ENCODE measurements at places on chromosomes 7 and 10.
A peak's percentile ranks its signal among the peaks of the same experiment; 100 is the strongest.

- no peak for DNase-seq
These were observed 59.4 kb downstream of the SHH start for GRCh38 chr7:155752756-155753445.

DNA sequence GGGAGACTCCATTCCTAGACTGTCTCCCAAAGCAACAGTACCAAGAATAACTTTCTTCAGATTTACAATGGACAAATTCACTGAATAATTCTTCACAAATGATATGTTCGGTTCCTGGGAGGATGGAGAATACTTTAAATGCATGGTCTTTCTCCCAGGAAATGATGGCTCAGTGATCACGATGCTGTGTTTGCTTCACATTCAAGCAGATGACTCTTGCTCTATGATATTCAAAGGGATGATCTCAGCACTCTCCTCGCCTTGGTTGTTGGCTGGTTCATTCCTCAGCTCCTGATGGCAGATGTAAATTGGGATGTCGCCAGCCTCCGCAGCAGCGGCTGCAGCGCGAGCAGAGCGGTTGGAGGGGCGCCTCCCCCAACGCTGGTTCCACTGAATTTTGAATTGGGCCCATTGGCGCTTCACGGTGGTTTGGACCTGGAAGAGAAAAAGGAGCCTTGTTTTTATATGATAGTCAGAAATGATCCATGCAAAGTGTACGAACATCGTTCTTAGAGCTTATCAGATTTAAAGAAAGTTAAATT lies 148.3 kb downstream of the CALCR start:
- DNase-seq, result no peak

DNA sequence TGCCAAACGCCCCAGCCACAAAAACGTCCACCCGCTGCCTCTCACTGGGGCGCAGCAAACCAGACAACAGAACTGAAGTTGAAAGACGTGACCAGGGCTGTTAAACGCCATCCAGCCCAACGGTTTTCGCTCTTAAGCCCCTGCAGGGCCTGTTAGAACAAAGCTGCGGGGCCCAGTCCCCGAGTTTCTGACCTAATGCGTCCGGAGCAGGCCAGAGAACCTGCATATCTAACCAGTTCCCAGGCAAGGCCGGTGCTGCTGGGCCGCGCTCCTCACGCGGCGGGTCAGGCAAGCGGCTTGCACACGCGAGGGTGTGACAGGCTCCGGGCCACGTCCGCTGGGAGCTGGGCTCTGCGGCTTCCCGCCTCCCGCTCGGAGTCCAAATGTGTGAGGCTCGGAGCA lies 87.0 kb downstream of the PTPRN2 start:
- DNase-seq, result no peak

DNA sequence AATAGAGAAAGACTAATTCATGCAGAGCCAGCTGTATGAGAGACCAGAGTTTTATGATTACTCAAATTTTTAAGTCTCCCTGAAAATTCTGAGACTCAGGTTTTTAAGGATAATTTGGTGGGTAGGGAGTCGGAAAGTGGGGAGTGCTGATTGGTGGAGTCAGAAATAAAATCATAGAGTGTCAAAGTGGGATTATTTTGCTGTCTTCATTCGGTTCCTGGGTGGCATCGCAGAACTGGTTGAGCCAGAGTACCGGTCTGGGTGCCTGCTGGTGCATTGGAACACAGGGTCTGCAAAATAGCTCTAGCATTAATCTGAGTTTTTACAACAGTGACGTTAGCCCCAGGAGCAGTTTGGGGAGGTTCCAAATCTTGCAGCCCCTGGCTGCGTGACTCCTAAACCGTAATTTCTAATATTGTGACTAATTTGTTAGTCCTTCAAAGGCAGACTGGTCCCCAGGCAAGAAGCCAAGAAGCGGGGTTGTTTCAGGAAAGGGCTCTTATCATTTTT lies 32.4 kb downstream of the GPRIN2 start:
- DNase-seq, result no peak

DNA sequence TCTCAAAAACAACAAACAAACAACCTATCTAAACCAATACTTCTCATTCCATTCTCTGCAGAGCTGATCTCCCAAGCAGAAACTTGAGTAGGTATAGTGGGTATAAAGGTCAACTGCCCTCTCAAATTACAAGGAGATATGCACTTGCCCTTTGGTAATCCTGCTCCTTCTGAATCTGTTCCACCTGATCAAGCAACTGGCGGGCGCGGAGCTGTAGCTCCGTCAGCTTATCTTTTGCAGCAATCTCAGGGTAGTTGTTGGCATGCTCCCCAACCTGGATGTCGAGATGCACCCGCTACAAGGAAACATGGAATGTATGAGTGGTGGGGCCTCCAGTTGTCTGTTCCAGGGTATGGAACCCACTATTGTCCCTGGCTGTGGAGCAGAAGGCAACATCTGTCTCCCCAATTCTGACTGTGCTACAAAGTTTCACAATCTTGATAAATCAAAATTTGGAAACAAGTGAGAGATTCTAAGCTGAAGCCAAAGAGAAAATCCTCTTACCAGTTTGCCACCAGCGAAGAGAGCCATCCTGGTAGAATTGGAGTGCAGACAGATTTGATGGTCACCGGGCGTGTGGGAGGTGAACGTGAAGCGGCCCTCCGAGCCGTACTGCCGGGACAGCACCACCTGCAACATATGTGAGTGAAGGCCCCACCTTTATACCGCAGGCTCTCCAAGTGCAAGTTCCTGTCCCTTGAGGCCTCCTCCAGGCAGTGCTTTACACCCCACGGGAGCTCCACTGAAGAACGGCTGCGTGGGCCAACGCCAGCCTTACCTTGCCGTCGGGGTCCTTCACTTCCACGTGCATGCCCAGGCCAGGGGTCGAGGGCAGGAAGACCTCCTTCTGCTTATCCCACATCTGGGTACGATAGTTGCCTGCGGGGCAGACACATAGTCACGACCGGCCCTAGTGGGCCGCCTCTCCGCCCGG lies 819 bp downstream of the TMED4 start:
- DNase-seq, result peak; percentile 42

GRCh38 chr7:415646-416525 lies 103.8 kb downstream of the PDGFA start:
- DNase-seq, result no peak

DNA sequence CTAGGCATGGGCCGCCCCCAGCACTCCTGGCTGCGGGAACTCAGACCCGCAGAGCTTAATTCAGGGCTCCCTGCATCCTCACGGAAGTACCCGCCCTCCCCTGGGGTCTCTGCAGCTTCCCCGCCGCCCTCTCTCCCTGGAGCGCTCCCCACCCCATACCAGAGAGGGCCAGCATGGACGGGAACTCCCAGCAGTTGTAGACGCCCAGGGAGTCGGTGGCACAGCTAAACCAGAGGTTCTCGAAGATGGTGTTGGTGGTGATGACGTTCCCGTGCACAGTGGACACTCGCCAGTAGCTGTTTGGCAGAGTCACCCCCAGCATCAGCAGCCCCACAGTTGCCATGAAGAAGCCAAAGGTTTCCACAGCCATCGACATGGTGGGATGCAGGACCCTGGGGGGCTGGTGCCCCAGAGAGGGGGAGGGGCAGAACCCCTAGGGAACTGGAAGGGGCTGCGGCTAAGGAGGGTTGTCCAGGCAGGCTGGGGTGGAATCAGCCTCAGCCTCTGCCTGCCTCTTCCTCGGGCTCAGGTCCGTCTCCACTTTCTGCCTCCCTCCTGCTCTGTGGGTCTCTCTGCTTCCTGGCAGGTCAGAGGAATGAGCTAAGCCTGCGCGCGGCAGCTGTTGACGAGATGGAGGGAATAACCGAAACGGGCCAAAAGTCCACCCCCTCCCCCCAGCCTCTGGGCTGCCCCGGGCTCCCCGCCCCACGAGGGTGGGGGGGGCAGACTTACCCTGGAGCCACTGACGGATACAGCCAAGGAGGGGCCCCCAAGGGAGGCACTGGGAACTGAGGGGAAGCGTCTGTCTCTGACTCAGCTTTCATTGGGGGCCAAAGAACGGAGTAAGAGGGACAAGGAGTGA lies at the start of gene CLDN15:
TSS of gene CLDN15 (minus strand) at position 597 of the 862 bp plus-strand sequence. CDS start at position 376, 221 bp downstream.
- no peak for DNase-seq
